ENCODE measurements at places on chromosomes 1 and 21.

GRCh38 chr1:154344977-154345837 lies 19.9 kb downstream of the ATP8B2 start:
- DNase-seq = peak; percentile 74

DNA sequence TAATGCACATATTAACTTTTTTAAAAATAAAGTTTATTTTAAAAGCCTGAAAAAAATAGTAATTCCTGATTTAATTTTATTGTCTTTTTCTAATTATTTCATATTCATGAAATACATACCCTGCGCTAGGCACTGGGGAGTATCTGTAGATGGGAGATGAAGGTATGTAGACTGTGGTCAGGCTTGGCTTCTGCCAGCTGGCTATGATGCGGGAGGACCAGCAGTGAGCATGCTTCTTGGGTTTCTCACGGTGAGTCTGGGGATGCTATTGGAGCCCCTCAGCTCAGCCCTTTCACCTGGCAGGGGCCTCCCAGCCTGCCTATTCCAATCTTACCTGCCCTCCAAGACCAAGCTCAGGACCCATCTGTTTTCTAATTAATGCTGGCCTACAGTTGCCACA lies 138.4 kb downstream of the NOS1AP start:
- no peak for DNase-seq

DNA sequence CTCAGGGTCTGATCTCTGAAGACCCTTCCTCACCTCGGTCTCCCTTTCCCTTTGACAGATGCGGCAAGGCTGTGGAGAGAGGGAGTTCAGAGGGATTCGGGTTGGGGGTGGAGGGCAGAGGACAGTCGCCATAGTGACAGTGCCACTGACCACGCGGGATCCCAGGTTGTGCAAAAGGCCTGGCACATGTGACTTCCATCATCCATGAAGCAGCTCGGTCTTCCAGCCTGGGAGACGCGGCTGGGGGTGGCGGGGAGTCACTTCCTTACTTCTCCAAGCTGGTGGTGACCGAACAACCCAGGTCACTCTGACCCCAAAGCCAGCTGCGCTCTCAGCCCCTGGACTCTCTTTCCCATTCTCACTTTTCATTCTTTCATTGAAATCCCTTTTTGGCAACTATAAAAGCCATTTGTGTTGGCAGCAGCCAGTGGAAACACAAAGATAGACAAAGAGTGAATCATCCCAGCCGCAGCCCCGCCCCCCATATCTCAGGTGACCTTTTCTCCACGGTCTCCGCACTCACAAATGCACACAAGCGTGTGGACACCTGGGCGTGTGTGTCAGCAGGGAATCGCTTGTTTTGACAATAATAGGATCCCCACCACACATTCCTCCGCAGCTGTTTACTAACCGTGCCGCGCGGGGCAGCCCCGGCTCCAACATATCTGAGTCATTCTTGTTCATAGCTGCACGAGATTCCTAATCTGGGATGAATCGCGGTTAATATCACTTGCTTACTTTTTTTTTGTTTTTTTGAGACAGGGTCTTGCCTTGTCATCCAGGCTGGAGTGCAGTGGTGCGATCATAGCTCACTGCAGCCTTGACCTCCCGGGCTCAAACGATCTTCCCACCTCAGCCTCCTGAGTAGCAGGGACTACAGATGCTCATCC lies 68.3 kb downstream of the DHRS3 start:
- no peak for DNase-seq

- no peak for DNase-seq
Observed at GRCh38 chr1:96982118-96982517, 260.5 kb downstream of the PTBP2 start.

DNA sequence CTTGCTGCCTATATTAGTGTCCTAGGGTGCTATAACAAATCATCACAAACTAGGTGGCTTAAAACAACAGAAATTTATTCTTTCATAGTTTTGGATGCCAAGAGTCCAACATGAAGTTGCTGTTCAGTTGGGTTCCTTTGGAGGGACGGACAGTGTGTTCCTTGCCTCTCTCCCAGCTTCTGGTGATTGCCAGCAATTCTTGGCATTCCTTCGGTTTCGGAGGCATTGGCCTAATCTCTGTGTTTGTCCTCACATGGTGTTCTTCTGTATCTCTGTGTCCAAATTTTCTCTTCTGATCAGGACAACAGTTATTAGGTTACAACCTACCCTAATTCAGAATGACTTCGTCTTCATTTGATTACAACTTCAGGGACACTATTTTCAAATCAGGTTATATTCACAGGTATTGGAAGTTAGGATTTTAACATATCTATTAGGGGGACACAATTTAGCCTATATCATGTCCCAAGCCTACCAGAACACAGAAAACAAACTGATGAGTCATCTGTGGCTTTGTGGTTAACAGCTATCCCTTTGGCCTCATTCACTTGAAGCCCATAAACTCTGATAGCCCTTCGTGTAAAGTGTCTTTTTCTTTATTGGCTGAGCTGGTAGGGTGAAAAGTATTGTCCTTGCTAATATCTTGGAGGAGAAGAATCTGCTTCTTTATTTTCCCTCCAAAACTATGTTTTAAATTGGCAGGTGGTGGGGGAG lies 83.2 kb upstream of the PAPPA2 start:
- no peak for DNase-seq

GRCh38 chr1:151596166-151596953 lies 15.5 kb upstream of the SNX27 start:
- DNase-seq = no peak

Data from stimulated activated CD4-positive, alpha-beta T cell treated with anti-CD3 and anti-CD28 coated beads, Interleukin-4, amount 100 ng/mL, for 48 hours (primary cell).